ENCODE measurements at places on chromosomes 12 and 14.

DNA sequence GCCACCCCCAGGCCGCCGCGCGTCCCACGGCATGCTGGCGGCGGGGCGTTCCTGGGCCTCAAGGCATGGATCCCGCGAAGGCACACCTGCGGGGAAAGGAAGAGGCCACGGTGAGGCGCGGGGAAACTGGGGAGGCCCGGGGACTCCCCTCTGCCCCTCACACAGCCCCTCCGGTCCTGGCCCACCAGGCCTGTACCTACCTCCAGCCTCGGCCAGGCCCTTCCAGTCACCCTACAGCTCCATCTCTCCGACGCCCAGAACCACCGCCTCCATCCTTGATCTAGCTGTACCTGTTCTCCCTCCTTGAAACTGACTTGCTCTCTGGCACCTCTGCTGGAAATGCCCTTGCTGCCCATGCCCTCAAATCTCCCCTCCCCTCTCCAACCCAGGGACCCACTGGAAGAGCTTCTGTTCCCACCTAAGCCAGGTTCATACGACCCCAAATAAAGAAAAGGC, 1.7 kb downstream of the ANKRD9 start:
- DNase-seq = peak; percentile 32

DNA sequence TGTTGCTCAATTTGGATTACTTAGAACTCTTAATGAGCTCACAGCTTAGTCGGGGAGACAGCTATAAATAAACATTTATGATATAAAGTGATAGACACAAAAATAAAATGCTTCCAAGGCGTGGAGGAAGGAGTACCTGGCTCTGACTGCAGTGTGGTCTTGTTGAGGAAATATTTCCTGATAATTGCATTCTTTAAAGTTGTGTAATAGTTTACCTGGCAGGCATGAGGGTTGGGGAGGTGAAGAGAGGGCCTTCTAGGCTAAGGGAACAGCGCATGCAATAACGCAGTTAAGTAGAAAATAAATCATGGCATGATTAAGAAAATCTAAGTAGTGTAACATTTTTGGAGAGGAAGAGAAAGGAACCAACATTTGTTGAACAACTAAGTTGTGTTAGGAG, 260.5 kb upstream of the ATP2B1 start:
- DNase-seq = peak; percentile 81

- DNase-seq = peak; percentile 90
These were observed 112.0 kb upstream of the TMCC3 start for GRCh38 chr12:94762259-94762942.

GRCh38 chr12:46359667-46360280, 12.8 kb downstream of the SLC38A2 start:
- peak; percentile 23 for DNase-seq

- no peak for DNase-seq
These were observed 6.8 kb downstream of the SIX1 start for GRCh38 chr14:60642270-60643140.

DNA sequence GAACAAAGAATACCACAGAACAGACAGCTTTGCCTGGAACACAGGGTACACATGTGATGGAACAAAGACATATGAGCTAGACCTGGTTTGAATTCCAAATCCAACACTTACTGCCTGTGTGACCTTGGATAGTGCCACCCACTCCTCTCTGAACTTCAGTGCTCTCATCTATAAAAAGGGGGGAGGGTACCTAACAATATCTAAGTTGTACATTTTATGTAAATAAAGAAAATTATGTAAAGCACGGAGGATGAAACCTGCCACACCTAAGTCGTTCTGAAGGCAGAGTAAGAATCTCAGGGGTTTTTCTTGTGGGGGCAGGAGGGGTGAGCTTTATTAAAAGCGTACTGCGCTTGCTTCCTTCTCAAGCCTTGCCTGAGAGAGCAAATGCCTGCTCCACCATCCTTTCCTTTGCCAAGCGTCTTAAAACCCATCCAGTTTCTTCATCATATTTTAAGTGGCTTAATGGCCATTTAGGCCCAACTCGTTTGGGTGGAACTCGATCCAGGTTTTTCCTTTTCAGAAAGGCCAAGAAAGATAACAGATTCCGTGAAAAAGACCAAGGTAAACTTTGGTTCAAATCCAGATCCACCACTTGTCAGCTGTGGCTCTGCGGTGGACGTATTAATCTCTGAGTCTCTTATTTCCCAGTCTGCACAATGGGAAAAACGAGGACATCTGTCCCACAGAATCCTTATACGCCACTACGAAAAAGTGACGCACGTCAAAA, 946 bp downstream of the DDX24 start:
- DNase-seq = no peak

GRCh38 chr12:110853836-110854235, 7.0 kb downstream of the CCDC63 start:
- no peak for DNase-seq

DNA sequence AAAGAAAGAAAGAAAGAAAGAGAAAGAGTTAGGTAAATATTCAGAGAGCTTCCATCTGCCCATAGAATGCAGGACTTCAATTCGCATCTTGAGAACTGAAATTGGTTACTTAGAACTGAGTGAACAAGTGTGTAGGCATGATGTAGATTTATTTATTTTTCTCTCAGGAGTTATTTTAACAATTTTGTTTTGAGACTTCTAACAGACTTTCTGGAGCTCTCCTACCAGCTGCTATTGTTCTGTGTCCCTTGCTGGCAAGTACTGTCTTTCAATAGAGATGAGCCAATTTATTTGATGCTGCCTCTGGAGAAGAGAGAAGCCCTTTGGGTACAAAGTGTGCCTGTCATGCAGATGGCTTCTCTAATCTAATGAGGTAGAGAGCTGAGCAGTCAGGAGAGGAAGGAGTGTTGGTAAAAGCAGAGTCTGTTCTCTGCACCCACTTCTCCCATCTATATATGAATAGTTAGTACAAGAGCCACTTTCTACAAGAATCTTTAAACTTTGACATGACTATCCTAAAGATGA, 67.0 kb downstream of the SYT1 start:
- DNase-seq = no peak

DNA sequence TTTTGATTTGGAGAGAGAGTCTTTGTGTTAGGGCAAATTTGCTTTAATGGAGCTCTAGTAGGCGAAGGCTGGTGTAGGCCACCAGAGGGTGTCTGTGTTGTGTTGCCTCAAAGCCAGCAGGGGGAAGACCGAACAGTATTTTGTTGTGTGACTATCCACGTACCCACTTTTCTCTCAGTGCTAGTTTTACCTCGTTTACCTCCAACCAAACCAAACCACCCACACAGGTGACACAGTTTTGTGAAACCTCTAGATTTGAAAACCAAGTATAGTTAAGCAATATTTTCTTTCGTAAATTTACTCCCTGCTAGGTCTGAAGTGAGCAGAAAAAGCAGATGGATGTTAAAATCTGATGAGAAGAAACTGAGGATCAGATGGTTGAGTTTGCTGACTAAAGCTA, 36.3 kb upstream of the NPFF start:
- peak; percentile 76 for DNase-seq

DNA sequence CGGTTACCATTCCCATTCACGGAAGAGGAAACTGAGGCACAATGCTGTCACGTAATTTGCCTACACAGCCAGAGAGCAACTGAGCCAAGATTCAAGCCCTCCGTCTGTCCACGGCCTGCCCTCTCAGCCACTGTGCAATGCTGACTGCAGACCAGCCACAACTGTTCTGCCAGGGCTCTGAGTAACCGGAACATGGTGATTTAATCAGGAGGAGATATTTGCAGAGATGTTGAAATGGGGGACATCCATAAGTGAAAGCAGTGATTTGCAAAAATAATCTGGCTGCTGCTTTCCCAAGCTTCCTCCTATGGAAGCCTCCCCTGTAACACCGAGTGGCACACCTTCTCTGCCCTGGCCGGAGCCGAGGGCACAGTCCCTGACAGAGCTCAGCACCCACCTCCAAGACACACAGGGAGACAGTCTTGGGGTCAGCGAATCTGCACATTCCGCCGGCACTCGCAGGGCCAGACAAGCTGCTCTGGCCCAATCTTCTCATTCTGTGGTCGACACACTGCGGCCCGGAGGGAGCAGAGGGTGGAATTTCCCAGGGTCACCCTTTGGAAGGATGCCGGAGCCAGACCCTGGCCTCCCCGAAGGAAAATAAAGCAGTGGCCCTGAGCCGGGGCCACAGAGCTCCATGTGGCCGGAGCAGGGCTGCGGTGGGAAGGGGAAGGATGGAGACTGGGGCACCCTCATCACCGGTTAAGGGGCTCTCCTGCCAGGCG, 158.2 kb upstream of the DIO3 start:
- DNase-seq = no peak

- DNase-seq = peak; percentile 14
These were observed 82.2 kb downstream of the ADCK1 start for GRCh38 chr14:77882098-77882497.

DNA sequence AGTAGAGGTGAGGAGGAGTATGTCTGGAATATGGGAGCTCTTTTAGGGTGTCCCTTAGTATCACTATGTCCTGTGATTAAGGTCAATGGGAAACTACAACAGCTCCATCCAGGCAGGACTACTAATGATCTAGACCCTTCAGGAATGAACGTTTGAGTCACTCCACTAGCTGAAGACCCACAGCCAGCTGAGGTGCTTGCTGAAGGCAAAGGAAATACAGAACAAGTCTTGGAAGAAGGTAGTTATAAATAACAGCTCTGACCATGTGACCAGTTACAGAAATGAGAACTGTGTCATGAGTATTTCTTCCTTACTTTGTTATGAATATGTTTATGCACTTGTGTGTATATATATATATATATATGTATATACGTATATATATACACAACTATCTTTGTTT, 40.5 kb upstream of the USP44 start:
- DNase-seq = peak; percentile 50

- DNase-seq = peak; percentile 93
These were observed 24.1 kb downstream of the DDX47 start for GRCh38 chr12:12837025-12837812.

- peak; percentile 52 for DNase-seq
These were observed 3.6 kb upstream of the DNAJC22 start for GRCh38 chr12:49342914-49343731.

DNA sequence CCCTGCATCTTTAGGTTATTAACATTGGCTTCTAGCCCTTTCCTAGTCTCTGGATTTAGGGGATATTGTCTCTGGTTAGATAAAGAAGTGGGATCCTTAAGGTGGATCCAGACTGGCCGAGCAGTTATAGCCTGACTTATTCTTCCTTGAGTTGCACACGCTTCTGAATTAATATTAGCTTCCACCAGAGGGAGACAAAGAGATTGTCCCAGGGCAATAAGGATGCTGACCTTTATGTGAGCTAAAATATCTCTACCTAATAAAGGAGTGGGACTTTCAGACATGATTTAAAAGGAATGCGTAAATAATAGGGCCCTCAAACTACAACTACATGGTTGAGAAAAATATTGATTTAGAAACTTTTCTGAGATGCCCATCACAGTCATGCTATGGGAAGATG, 139.7 kb downstream of the SLCO1B3 start:
- DNase-seq = peak; percentile 50

- no peak for DNase-seq
These were observed 121.6 kb downstream of the SCARB1 start for GRCh38 chr12:124742111-124742510.

- DNase-seq = peak; percentile 19
These were observed 1191.6 kb upstream of the SEL1L start for GRCh38 chr14:82725213-82725612.
